ENCODE measurements at places on chromosomes 3 and 15.

DNA sequence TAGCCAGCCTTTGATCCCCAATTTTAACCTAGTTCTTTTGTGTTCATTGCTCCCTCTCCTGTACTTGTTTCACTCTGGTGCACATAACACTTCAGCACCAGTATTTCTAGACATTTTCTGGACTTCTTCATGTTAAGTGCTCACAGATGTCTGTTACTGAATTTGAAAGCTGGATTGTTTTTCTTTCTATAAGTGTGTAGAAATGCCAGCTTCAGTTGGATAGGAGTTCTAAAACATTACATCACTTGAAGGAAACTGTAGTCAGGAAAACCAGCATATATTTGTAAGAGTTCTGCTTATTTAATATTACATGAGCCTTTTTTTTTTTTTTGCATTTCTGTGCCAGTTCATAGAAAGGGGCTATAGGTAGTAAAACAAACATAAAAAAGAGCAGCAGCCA lies 21.6 kb downstream of the QTRT2 start:
- no peak for DNase-seq

- no peak for DNase-seq
Measured at GRCh38 chr3:48435774-48436476, 4.0 kb downstream of the CCDC51 start.

DNA sequence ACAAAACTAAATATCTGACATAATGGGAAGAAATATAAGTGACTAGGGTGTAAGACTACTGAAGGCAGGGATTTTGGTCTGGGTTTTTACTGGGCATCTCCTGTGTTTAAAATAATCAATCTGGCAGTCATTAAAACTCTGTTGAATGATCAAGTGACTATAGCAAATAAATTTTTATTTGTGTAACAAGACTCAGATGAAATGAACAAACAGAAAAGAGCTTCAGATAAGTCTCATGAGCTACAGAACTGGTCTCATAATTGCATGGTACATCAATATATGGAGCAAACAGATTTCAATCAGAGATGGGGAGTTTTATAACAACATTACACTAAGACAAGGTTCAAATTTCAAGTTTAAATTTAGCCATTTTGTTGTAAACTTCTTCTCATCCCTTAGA lies 372.5 kb downstream of the PLCL2 start:
- DNase-seq = no peak

GRCh38 chr3:101931081-101931480 lies 81.8 kb downstream of the NFKBIZ start:
- no peak for DNase-seq

- DNase-seq = no peak
Measured at GRCh38 chr3:24622138-24622537, 127.5 kb upstream of the THRB start.

GRCh38 chr3:134928819-134929218 lies 133.8 kb downstream of the EPHB1 start:
- DNase-seq = no peak

- DNase-seq = peak; percentile 84
Measured at GRCh38 chr3:72102112-72102616, 317.2 kb upstream of the PROK2 start.

- peak; percentile 19 for DNase-seq
Measured at GRCh38 chr3:143084856-143085731, 34.5 kb upstream of the CHST2 start.

DNA sequence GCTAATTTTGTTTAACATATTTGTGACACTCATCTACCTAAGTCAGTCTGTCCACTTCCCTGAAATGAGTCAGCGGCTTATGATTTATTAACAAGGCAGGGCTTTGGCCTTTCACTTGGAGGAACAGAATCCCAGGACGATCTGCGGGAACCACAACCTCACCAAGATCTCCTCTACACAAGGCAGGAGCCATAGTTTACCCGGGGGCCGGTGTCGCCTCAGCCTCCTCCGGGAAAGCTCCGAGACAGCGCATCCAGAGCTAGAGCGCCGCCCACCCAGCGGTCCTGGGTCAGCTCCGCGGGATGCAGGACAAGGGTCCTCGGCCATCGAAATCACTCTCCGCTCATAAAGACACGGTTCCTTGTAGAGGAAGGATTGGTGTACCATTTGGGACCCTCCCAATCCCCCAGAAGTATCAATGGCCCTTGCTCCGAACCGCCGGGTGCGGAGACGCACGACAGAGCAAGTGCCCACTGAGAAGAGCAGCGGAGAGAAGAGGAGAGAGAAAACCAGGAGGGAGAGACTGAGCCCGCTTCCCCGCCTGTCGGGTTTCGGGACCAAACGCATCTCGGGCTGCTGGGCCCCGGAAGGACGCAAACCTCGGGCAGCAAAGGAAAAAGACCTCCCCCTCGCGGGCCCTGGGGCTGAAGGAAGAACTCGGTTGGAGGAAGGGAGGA lies 13.1 kb upstream of the ALCAM start:
- no peak for DNase-seq

DNA sequence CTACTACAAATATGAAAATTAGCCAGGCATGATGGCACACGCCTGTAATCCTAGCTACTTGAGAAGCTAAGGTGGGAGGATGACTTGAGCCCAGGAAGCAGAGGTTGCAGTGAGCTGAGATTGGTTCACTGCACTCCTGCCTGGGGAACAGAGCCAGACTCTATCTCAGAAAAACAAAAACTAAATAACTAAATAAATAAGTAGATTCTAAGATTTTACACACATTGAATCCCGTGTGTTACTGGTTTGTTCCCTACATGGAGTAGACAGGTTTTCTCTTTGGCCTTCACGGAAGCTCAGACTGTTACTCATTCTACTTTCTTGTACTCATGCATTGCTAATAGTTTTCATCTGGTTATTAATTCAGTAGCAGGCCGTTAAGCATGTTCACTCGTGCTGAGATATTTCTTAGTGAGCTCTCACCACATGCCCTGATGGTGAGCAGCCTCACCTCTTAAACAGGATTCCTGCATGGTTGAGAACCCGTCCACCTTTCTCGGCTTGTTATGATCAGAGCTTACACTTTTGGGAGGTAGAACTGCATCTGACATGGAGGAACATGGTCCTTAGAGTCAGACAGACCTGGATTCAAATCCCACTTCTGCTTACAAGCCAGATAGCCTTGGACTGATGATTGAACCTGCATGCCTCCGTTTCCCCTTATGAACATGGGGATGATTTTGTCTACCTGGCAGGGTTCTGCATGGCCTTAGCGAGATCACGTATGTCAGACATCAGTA lies 49.1 kb downstream of the CMTM7 start:
- no peak for DNase-seq

- DNase-seq = no peak
Measured at GRCh38 chr3:178270838-178271237, 265.4 kb upstream of the KCNMB2 start.

DNA sequence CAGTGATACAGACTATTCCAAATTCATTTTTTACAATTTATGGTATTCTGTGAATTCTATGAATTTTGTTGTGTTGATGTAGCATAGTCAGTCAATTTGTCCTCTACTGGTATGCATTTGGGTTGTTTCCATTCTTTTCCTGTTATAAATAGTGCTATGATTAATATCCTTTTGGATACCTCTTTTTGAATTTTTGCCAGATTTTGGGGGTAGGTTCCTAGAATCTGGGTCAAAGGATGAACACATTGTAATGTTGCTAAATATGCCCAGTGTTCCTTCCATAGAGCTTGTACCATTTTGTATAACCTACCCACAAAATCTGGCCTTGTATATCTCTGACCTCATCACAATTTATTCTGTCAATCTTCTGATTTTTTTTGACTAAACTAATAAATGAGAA lies 44.4 kb upstream of the C3orf38 start:
- no peak for DNase-seq

GRCh38 chr3:147160984-147161383 lies 245.4 kb downstream of the ZIC4 start:
- DNase-seq = no peak

GRCh38 chr15:36361351-36361870 lies 218.0 kb upstream of the CDIN1 start:
- DNase-seq = no peak

GRCh38 chr3:13301286-13301987 lies 118.7 kb downstream of the NUP210 start:
- DNase-seq = peak; percentile 94

DNA sequence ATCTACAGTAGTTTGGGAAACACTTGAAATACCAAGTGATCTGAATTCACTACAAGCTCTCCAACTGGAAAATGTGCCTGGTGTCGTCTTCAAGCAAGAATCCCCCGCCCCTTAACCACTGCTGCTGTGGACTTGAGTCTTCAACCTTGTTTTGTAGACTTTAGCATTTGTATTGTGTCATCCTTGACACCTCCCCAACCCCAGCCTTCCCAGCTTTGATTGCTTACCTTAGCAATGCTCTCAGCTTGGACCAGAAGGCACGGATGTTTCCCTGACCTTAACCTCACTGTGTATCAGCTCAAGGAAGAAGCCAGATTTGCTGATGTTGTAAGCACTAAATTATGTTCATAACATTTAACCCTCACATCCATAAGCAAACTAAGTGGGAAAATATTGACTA lies 146.4 kb downstream of the IGF1R start:
- DNase-seq = no peak

- no peak for DNase-seq
Measured at GRCh38 chr15:64571857-64572291, 111.5 kb downstream of the ZNF609 start.

- DNase-seq = no peak
Measured at GRCh38 chr15:93250950-93251349, 161.9 kb upstream of the RGMA start.

- no peak for DNase-seq
Measured at GRCh38 chr3:185715091-185715490, 109.8 kb downstream of the IGF2BP2 start.

- DNase-seq = no peak
Measured at GRCh38 chr3:115814778-115815380, 191.6 kb downstream of the GAP43 start.

GRCh38 chr3:189927975-189928895 lies 192.5 kb downstream of the P3H2 start:
- no peak for DNase-seq

- no peak for DNase-seq
Measured at GRCh38 chr3:8532251-8532871, 30.7 kb downstream of the LMCD1 start.

DNA sequence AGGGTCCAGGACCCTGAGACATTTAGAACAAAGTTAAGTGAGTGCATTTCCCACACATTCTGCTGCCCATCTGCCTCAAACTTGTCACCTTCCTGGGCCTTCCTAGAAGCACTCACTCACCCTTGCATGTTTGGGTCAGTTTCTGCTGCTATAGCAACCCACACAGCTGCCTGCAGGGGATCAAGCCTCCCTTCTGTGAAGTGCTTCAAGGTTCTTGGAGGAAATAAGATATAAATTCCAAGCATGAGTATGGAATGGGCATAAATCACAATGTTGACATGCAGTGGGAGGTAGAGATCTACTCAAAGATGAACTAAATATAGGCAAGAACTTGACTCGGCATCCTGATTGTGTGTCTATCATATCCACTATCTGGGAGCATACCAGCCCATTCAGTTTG lies 140.4 kb downstream of the SLC9A9 start:
- no peak for DNase-seq

DNA sequence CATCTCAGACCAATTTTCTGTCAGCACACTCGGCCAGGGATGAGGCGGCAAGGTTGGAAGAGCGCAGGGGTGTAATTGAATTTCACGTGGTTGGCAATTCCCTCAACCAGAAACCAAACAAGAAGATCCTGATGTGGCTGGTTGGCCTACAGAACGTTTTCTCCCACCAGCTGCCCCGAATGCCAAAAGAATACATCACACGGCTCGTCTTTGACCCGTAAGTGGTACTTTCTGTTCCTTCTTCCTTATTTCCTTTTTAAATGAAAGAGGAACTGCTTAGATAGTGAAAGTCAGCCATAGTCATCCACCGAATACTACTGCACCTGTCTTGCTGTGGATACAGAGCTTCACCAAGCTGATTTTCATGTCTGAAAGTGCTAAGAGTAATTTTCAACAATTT lies 60.1 kb downstream of the SGO1 start:
- peak; percentile 85 for DNase-seq

GRCh38 chr15:84611631-84612030 lies 10.8 kb downstream of the ZSCAN2 start:
- DNase-seq = no peak

GRCh38 chr3:116473602-116474001 lies 28.3 kb upstream of the LSAMP start:
- no peak for DNase-seq

DNA sequence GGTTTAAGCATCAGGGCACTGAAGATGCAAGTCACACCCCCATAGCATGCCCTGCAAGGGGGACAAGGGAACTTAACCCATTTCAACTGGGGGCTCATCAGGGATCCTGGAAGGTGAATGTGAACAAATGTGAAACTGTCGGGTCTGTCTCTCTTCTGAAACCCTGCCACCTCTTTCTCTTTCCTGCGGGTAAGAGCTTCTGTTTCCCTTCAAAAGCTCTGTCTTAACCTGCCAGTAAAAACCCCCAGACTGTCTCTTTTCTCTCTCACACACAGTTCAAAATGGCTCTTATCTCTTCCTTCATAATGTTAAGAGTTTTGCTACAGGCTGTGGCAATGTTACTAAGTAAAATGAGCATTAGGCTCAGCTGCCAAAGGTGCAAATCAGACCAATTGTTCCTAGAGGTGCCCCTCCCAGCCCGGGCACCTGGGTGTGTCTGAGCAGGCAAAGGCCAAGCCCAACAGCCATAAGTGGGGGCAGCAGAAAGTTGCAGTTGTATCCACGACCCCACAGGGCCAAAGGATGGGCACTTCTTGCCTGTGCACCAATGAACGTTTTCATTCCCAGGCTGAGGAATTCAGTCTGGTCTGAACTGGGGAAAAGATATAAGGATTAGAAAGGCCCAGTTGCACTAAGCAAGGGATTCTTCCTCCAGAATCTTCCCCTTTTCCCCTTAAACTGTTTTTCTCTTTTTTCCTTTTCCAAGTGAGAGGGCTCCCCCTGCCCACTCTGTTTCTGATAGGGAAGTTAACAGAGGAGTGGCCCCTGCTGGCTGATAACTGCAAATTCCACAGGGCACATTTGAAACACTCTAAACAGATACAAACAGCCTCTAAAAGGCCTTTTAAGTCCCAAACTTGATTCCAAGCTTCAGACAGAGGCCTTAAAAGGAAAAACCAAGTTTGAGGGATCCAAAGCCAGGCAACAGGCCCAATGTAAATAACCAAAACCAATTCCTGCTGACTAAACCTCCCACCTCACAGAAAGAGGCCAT lies 113.8 kb upstream of the EPHA6 start:
- no peak for DNase-seq

- DNase-seq = no peak
Measured at GRCh38 chr3:86801921-86802320, 189.0 kb downstream of the VGLL3 start.

GRCh38 chr3:52036829-52037228 lies 19.5 kb downstream of the DUSP7 start:
- no peak for DNase-seq

DNA sequence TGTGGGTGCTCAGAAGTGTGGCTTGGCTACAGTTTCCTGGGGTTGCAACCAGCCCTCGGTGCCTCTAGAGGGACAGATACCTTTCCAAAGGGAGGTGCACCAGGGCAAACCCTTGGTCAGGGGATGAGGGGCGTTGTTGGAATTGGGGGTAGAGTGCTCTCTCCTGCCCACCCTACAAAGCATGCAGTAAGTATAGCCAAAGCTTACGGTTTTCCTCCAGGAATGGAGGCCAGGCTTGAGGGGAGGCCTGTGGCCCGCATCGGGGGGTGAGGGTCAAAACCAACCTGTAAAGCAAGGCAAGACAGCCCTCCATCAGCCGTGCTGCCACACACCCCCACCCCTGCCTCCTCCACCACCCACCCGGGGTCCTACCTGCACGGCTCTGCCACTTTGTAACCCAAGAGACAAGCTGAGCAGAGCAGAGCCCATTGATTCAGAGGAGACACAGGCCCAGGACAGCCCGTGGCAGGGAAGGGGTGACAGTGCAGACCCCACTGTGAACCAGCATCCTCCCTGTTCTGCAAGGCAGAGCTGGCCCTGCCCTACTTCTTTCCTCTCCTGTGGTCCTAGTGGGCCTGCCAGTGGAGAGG lies 41.5 kb downstream of the TLE3 start:
- no peak for DNase-seq
